ENCODE measurements at places on chromosomes 1 and 21. TPM values are rescaled to one million over a fixed set of nuclear protein-coding genes. Genes with fewer than 3 reads are reported as not detected.

SLAMF8 gene
- 1.4 TPM for total RNA-seq

CHRM3 gene
- total RNA-seq: not detected

OR10Z1 gene
- not detected for total RNA-seq

VHLL gene
- total RNA-seq: not detected

IARS2 gene
- 53.4 TPM for total RNA-seq

GBP3 gene
- 42.1 TPM for total RNA-seq

ARHGAP30 gene
- total RNA-seq: 314 TPM

SLAMF1 gene
- total RNA-seq: 126 TPM

KDM1A gene
- total RNA-seq: 55.7 TPM

AXDND1 gene
- not detected for total RNA-seq

FLG2 gene
- total RNA-seq: not detected

INKA2 gene
- 2.5 TPM for total RNA-seq

ELAVL4 gene
- total RNA-seq: not detected
